CD14-positive monocyte (primary cell): ENCODE measurements at places on chromosomes 13 and 19. TPM values are rescaled to one million over a fixed set of nuclear protein-coding genes. Genes with fewer than 3 reads are reported as not detected.

GRCh38 chr13:80755910-80756309 lies 415.0 kb upstream of the SPRY2 start:
- no peak for DNase-seq

- no peak for DNase-seq
Observed at GRCh38 chr19:5974721-5975387, 3.1 kb downstream of the RANBP3 start.

DNA sequence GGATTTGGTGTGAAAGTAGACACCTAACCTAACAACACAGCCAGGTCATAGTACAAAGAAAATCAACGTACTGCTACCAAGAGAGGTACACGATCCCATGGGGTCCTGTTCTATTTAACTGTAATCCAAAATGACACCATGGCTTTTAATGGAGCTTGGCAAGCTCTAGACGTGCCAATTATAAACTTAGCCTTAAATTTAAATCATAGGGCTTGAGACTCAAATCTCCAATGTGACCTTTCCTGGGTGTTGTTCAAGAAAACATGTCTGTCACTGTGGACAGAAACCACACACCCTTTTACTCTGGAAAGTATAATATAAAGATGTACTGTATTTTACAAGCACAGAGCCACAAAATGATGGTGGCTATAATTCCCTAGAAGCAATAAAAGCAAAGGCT lies 299.3 kb downstream of the ENOX1 start:
- DNase-seq = no peak

DNA sequence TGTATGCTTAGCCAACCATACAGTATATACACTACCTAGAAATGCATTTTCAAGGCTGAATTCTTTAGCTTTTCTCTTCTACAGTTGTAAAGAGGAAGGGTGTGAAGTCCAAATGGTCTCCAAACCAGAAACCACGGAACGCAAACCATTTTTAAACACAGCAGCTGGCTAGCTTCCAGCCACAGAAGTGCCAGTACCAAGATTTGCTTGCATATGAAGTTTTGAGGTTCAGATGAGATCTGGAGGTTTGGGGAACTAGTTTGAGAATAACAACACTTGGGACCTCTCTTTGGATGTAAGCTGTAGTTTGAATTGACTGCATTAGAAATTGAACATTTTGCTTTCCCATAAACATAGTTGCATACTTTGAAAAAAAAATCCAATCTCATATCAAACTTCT lies 1243.5 kb downstream of the EFNB2 start:
- DNase-seq = no peak

GRCh38 chr13:39590466-39591036 lies 12.4 kb downstream of the LHFPL6 start:
- DNase-seq = no peak

DNA sequence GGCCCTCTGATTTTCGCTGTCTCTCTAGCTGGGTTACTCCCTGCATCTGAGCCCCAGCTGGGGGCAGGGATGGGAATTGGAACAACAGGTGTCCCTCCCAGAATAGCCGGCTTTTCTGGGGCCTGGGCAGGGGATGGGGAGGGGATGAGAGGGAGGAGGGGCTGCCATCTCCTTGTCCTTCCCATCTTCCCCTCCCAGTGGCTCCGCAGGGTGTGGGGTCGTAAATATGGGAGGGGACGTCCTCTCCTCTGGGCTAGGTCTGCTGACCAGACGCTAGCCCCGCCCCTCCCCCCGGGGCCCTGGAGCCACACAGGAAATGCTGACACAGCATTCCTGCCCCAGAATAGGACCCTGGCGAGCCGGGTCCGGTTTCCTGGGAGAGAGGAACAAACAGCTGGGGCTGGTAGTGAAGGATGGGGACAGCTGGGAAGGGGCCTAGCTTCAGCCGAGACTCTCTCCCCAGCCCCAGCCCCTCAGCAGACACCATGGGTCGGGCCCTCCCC lies 1.1 kb downstream of the RYR1 start:
- no peak for DNase-seq

DNA sequence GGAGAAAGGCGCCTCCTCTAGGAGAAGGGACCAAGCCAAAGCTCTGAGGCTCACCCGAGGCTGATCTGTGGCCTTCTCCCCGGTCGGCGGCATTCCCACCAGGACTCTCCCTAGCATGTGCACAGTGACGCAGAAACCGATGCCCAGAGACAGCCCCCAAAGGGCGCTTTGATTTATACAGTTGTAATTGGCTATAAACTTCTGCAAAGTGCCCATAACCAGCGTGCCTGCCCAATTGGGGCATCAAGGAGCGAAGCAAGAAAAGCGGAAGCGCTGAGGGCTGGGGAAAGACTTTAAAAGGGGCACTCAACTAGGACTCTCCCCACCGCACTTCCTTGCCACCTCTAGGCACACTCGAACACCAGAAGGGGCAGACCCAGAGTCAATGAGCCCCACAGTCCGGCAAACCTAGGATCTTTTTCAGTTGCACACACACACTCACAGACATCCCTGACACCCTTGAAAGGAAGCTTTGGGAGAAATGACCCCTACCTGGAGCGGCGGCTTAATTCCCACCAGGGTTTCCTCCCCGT lies 1.8 kb downstream of the CDX2 start:
- DNase-seq = no peak

DNA sequence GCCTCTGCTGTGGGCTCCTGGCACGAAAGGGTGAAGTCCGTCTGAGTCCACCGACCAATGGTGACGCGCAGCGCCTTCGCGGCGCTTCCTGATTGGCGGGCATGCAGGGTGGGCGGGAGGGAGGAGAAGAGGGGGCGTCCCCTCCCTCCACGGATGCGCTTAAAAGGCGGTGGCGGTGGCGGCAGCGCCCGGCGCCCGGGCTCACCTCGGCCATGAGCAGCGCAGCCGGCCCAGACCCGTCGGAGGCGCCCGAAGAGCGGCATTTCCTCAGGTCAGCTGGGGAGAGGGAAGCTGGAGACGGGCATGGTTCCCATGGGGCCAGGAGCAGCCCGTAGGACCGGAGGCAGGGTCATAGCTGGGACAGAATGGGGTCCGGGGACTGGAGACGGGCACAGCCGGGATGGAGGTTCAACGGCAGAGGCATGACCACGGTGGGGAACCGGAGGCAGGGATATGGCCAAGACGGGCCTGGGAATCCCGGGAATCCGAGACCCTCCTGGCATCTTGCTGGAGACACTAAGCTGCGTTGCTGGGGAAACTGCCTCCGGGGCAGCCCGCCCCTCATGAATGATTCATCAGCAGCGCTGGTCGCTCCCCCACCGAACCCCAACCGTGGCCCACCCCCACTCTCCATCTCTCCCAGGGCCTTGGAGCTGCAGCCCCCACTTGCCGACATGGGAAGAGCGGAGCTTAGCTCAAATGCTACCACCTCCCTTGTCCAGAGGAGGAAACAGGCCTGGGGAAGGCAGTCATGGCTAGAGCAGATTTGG lies at the start of gene YJEFN3:
YJEFN3 (plus strand) TSS at position 191 of the 770 bp plus-strand sequence; CDS start at position 213, 22 bp downstream.
- DNase-seq = no peak

ZNF610 gene
- not detected for polyA plus RNA-seq
